Activated effector memory CD4-positive, alpha-beta T cell treated with Interleukin-2 at 50 U/mL for 16 hours (primary cell): ENCODE measurements at places on chromosomes 11 and 22.
A peak's percentile ranks its signal among the peaks of the same experiment; 100 is the strongest.

DNA sequence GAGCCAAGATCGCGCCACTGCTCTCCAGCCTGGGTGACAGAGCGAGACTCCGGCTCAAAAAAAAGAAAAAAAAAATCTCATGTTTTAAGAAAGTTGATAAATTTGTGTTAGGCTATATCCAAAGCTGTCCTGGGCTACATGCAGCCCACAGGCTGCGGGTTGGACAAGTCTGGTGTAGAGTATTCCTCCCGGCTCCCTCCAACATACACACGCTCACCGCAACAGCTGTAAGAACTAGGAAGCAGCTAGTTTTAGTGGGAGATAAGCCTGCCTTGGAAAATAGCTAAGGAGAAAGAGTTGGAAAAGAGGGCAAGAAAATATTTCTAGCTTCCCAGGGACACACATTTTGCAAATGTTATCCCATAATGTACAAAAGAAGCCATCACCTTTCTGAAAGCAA, 46.6 kb downstream of the CELF1 start:
- DNase-seq = no peak

- DNase-seq = no peak
Observed at GRCh38 chr11:119297938-119298337, 19.0 kb downstream of the MCAM start.

DNA sequence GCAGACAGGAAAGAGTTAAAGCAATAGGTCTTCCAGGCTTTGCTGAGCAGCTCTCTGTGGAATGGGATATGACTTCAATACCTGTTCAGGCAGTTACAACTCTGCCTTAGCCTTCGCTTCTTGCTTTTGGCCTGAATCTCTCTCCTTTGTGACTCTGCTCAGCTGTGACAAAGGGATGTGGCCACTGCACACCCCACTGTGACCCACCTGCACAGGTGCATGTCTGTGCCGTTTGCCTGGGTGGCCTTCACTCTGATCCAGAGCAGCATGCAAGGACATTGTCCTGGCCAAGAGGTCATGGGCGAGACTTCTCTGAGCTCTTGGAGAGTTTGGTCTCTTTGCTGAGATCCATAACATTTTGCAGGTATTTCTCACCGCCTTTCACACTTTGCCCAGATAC, 891.3 kb downstream of the BRD1 start:
- DNase-seq = no peak

DNA sequence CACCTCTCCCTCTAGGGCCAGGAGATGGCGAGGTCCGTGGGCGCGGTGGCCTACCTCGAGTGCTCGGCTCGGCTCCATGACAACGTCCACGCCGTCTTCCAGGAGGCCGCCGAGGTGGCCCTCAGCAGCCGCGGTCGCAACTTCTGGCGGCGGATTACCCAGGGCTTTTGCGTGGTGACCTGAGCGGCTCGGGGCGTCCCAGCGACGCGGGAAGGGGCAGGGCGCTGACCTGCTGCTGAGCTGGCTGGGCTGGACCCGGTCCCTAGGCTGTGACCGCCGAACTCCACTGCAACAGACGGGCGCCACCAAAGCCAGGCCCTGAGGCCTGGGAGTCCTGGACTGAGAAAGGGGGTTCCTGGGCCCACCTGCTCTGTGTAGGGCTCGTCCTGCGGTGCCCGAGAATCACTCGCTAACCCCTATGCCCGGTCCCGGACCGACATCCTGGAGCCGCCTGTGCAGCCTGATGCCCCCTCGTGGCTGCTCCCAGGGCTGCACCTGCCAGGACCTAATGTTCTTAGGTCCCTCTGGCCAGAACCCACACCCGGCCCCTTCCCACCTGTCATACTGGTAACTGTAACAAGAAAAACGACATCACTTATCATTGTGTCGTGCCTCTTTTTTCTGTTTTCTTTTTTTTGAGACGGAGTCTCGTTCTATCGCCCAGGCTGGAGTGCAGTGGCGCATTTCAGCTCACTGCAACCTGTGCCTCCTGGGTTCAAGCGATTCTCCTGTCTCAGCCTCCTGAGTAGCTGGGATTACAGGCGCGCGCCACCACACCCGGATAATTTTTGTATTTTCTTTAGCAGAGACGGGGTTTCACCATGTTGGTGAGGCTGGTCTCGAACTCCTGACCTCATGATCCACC, 15.0 kb downstream of the RHOD start:
- peak; percentile 53 for DNase-seq

DNA sequence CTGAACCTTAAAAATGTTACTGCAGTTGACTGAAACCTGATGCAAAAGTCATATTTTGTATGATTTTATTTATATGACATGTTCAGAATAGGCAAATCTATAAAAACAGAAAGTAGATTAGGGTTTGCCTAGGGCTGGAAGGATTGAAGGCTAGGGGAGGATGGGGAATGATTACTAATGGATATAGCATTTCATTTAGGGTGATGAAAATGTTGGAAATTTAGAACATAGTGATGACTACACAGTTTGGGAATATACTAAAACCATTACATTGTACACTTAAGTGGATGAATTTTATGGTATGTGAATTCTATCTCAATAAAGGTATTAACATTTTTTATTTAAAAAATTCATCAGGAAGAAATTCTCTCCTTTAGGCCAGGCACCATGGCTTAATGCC, 22.9 kb upstream of the PAFAH1B2 start:
- no peak for DNase-seq

DNA sequence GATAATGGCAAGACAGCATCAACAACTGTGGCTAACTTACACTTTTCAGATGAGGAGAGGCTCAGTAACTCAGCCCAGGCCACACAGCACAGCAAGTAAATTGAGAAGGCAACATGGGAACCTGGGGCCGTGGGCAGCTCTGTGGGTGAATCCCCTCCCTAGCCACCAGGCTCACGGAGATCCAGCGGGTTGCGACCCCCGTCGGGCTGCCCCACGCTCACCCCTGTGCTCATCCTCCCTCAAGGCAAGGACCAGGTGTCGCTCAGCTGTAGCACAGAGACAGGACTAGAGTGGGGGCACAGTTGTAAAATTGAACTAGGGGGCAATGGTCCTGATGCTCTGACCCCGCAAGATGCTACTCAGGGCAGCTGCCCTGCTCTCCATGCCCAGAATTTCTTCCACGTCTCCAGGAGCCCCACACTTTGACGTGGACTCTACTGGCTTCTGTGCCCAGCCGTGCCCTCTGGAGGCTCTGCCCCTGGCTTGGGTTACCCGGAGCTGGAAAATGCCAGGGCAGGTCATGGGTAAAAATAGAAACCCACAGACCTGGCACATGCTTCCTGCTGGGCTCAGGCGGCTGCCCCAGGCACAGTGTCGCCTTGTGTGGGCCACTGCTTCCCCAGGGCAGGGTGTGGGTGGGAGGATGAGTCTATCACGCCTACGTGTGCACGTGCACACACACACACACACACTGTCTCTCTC, 9.0 kb downstream of the TUBA8 start:
- DNase-seq = no peak

DNA sequence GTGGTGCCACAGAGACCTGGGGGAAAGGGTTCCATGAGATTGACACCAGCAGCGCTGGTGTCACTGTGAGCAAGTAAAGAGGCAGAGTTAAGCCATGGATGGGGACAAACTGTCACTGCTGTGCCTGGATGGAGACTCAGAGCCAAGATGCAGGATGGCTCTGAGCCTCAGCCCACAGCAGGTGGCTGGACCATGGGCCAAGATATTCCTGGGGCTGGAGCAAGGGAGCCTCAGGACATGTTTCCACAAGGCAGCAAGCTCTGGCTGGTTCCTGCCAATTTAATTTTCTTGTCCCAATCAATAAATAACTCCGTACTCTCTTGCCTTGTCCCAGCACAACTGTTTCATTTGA, 23.0 kb downstream of the MYO18B start:
- no peak for DNase-seq

GRCh38 chr11:10498426-10499250, 42.3 kb downstream of the RNF141 start:
- no peak for DNase-seq
